ENCODE measurements at places on chromosomes 4 and X.
A peak's percentile ranks its signal among the peaks of the same experiment; 100 is the strongest.

GRCh38 chrX:68443155-68443868 is 10.0 kb upstream of the OPHN1 start:
- DNase-seq: no peak

DNA sequence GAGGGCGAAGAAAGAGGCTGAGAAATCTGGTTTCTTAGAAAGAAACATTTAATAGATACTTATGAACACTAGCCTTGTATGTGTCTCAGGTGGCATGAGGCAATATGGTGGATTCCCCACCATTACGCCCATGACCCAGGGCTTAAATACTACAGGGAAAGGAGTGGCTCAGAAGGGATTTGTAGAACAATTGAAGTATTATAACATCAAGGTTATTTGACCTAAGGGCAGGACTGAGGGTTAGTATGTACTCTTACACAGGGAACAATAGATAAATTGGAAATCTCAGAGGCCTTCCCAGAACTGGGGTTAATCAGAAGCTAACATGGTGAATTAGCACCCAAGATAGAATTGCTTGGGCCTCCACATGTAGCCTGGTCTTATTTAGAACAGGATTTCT is 11.0 kb upstream of the USP46 start:
- DNase-seq: no peak

DNA sequence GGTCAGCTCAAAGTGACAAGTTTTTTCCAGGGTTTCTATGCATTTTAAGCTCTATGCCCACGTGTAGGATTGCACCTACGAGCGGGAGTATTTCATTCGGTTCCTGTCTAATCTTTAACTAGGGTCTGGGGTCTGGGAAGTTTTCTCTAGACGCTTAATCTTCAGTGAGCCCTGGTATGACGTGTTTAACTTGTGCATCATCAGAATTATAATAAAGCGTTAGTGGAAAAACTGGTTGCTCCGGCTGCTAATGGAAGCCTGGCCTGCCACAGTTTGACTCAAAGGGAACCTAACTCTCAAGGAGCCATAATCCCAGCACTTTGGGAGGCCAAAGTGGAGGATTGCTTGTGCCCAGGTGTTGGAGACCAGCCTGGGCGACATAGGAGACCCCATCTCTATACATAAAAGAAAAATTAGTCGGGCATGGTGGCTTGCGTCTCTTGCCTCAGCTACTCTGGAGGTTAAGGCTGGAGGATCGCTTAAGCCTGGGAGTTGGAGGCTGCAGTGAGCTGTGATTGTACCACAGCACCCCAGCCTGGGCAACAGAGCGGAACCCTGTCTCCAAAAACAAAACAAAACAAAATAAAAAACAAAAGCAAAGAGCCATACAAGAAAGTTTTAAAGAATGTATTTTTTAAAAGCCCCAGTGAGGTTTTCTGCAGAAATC is 30.2 kb downstream of the ARSD start:
- DNase-seq: no peak

- no peak for DNase-seq
Observed at GRCh38 chr4:95360256-95360903, 188.4 kb downstream of the UNC5C start.

GRCh38 chr4:13298655-13299054 is 185.5 kb downstream of the RAB28 start:
- no peak for DNase-seq

DNA sequence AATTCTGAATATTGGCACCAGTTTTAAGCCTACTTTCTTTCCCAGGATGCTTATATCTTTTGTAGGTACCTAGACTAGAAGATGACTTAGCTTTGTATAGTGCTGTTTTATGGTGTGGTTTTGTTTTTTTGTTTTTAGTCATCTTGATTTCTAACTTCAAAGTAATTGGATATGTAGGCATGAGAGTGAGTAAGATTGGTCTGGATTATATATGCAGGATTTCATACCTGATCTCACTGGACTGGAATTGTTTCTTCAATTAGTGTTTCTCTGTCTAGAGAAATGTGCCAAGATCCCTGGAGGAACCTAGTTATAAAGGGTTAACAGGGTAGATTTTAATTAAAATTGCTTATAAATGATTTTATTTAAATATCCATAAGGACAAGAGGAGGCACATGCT is 23.1 kb downstream of the NAP1L5 start:
- no peak for DNase-seq

GRCh38 chrX:53374222-53374820 is 48.1 kb downstream of the SMC1A start:
- no peak for DNase-seq

DNA sequence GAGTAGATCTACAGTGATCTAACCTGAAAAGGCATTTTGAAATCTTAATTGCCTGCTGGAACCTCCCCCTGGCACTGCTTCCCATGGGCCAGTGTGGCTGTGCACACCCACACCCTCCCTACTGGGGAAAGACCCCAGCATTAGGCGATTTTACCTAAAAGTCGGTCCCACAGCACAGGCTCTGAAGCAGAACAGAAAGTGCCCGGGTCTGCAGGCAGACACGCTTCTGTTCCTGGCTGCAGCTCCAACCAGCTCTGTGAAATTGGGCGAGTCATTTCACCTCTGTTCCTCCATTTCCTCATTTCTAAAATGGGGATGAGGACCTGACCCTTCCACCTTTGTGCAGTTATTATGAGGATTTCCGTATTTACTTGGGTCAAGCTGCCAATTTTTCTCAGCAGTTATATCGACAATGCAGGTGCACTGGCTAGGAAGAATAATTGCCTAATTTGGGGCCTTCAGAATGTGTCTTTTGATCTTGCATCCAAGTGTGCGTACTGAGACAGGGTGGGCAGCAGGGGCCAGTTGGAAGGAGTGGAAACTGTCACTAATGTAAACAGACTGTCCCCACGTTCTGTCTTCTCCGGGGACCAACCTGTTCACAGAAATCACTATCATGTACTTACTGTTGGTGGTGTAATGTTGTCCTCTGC is 7.1 kb downstream of the KLF3 start:
- no peak for DNase-seq

DNA sequence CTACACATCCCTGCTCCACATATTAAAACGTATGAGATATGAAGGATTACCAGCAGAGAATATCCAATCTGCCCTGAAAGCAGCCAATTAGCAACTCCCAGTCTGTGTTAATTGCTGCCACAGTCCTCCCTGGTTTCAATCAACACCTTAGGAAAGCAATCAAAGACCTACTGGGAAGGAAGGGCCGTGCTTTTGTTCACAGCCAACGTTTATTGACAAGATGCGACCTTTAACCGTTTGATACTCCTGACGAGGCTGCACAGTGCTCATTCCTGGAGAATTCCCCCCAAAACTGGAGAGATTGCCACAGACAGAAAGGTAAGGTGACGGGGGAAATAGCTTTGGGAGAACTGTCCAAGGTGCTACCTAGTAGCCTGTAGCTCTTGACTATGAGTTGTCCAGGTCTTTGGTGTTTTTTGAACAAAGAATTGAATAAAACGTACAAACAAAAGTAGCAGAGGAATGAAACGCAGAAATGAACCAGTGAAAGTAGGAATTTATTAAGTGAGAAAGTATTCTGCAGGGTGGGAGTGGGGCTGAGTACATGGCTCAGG is 596.5 kb downstream of the NLGN4X start:
- DNase-seq: no peak

GRCh38 chr4:1969928-1970723 is 38.6 kb downstream of the NELFA start:
- no peak for DNase-seq

- DNase-seq: peak; percentile 58
Observed at GRCh38 chr4:95190751-95191436, 357.9 kb downstream of the UNC5C start.

DNA sequence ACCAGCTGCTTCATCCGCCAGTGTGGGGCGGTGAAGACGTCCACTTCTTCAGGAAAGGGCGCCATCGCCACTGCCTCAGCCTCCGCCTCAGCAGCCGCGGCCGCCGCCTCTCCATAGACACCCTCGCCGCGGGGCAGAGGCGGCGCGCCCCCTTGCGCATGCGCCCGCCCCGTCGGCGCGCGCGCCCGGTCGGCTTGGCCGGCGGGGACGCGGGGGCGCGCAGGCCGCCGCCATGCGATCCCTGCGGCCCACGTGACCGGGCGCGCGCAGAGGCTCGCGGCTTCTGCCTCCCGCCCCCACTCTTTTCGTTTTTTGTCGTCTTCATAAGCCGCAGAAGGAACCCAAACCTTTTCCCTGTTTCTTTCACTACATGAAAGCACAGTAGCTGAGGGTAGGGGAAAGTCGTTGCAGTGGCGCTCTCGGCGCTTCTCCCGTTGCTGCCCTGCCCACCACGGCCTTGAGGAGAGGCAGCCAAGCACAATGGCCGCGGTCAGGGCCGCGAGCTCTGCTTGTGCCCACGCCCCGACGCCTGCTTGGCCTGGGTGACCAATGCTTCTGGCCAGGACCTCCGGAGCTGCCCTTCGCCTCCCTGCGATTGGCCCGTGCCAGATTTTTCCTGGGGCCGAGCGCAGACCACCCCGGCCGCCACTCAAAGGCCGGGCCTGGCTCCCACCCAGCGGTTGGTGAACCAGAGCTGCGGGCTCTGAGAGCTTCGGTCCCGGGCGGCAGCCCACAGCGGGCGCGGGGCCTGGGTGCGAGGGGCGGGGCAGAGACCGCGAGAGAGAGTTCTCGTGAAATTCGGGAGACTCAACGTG is at the start of gene FBXL5:
FBXL5 (minus strand) TSS at position 135 of the 815 bp plus-strand sequence; CDS start at position 65, 70 bp downstream.
- DNase-seq: peak; percentile 83
